ENCODE measurements at places on chromosomes 12 and 14. TPM values are rescaled to one million over a fixed set of nuclear protein-coding genes. Genes with fewer than 3 reads are reported as not detected.

Gene P2RX7
- 0.82 TPM for total RNA-seq

- H3K36me3 ChIP-seq, result no peaks in the 10 kb centered on the region
- H3K4me1 ChIP-seq, result peaks cover 4% of the 10 kb centered on the region
- H3K27ac ChIP-seq, result no peak overlapping the region
Observed at GRCh38 chr14:22653012-22653621, 9.0 kb upstream of the OR6J1 start.

- peaks cover 7% of the 10 kb centered on the region for H3K27me3 ChIP-seq
- no peak for DNase-seq
- no peak overlapping the region for H3K4me3 ChIP-seq
- peaks cover 10% of the 10 kb centered on the region for H3K4me1 ChIP-seq
- H3K36me3 ChIP-seq, result peaks cover 15% of the 10 kb centered on the region
Observed at GRCh38 chr14:61110316-61111082, 129.5 kb downstream of the SLC38A6 start.

DNA sequence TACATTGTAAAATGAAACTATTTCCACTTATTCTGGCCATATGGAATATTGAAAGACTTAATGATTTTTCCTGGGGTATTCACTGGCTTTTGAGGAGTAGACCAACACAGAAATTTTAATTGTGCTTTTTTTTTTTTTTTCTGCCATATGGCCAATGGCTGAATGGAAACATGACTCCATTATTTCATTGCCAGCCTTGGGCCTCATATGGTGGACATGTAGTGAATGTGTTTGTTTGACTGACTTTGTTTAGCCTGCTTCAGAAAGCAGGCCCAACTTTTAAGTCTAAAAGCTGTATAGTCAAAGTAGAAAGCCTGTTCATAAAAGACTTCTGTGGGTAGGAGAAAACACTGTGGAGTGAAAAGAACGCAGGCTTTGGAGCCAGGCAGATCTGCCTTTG lies 2.4 kb downstream of the GNG2 start:
- peak overlapping the region; percentile 98 for H3K4me3 ChIP-seq
- DNase-seq, result no peak
- H3K27me3 ChIP-seq, result peaks cover 2% of the 10 kb centered on the region

DNA sequence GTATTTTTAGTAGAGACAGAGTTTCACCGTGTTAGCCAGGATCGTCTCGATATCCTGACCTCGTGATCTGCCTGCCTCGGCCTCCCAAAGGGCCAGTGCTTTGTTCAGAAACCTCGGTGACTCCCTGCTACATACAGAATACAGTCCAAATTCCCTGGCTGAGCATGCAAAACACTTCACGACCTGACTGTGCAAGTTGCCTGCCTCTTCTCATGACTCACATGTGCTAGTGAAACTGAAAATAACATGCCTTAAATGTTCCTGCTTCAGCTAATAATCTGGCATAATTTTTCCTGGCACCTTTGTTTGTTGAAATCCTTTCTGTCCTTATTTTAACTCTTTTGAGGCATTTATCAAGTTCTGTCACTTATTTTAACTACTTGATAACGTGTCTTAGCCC lies 8.2 kb downstream of the DMAC2L start:
- peaks cover 8% of the 10 kb centered on the region for H3K4me1 ChIP-seq
- peaks cover 11% of the 10 kb centered on the region for H3K36me3 ChIP-seq
- no peaks in the 10 kb centered on the region for H3K27me3 ChIP-seq
- no peak overlapping the region for H3K27ac ChIP-seq

All from endothelial cell (in vitro differentiated cells).